ENCODE measurements at places on chromosomes 11 and 22.

GRCh38 chr11:9941991-9942390 is 278.1 kb downstream of the SWAP70 start:
- no peak for DNase-seq

GRCh38 chr11:119705362-119705761 is 23.6 kb downstream of the NECTIN1 start:
- no peak for DNase-seq

DNA sequence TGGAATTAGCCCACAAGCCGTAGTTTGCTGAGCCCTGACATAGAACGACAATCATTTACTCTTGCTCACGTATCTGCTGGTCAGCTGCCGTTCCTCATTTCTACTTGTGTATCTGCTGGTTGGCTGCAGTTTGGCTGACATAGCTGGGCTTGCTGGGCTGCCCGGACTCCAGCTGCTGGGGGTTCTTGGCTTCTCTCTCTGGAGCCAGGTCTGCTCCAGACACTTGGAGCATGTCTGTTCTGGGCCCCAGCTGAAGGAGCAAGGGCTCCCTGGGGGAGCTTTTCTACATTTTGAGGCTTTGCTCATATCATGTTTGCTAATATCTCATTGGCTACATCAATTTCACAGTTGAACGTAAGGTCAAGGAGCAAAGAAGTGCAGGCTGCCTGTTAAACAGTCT is 47.3 kb downstream of the PRDM11 start:
- DNase-seq = no peak

GRCh38 chr11:128713595-128713994 is 19.7 kb downstream of the FLI1 start:
- no peak for DNase-seq

DNA sequence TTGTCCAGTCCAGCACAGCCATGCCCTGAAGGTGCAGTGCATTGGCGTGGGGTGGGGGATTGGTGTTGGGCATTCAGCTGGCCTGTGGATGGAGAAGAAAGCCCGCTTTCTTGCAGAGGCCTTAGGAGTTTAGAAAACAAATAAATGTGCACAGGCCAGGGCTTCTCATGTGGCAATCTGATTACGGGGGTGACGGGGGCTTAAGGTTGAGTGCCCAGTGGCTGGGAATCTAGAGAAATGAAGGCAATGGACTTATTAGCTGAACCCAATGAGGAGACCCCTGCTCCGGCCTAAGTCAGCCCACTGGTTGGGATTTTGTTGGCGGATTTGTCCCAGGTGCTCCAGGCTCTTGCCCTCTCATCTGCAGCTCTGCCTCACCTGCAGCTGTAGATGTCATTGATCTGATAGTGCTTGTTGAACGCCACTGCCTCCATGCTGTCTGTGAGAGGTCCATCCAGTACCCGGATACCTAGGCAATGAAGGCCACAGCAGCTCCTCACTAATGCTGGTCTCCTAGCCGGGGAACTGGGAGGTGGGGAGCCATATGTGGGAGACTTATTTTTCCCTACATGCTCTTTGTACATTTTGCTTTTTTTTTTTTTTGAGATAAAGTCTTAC is 6.2 kb downstream of the PCSK7 start:
- no peak for DNase-seq

- no peak for DNase-seq
Measured at GRCh38 chr11:10381736-10382135, 73.3 kb upstream of the AMPD3 start.

DNA sequence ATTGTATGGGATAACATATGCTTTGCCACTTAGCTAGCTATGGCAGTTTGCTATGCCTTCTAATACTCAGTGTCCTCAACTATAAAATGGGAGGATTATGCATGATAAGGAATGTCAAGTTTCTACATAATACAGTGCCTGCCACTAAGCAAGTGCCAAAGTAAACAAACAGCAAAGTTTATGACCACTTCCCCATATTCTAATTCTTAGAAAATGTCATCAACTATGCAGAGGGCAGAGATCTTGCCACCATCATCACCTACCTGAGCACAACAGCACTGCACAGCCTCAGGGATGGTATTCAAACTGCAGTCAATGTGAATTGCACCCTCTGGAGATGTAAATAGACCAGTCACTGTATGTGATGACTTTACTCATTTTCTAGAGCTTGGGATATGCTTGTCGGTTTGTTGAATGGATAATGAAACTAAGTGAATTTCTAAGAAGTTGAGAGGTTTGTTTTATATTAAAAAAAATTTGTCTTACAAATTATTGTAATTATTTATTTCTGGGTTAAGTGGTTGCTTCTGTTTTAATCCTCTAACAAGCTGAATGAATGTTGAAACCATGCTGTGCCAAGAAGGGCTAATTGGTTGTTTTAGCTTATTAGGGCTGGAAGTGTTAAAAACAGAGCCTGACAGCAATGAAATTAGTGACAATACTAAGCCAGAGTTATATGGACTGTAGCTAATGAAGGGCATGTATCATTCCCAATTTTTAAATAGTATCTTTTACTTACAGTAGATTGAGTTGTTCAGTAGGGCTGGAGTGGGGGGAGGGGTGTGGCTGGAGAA is 398.4 kb downstream of the CNTN5 start:
- no peak for DNase-seq

DNA sequence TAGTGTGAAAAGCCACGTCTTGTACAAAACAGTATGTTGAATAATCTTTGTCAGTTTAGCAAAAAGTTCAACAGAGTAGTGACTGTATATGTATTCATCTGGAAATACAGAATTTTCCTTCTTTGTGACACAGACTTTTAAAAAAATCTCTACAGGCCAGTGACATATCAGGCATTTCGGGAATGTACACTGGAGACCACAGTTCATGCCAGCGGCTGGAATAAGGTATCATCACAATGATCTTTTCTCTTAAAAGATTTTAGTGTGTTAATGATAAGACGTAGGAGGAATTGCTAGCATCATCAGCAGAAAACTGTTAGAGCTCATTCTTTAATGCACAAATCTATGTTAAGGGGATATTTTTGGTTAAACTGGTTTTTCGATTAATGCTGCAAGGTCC is 57.4 kb downstream of the BCL2L13 start:
- DNase-seq = no peak

GRCh38 chr11:6655020-6655789 is 404 bp downstream of the DCHS1 start:
- no peak for DNase-seq

- no peak for DNase-seq
Measured at GRCh38 chr11:85299258-85299942, 327.7 kb downstream of the DLG2 start.

- no peak for DNase-seq
Measured at GRCh38 chr11:22208151-22208858, 15.4 kb downstream of the ANO5 start.

Data from hematopoietic multipotent progenitor cell treated with erythropoietin and hydrocortisone succinate and interleukin-3 and kit ligand, for 15 days (in vitro differentiated cells).